ENCODE measurements at places on chromosomes 5 and 9. TPM values are rescaled to one million over a fixed set of nuclear protein-coding genes. Genes with fewer than 3 reads are reported as not detected.

GRCh38 chr9:100449420-100449819 is 22.5 kb downstream of the MSANTD3 start:
- H3K4me3 ChIP-seq, result no peak overlapping the region
- H3K4me1 ChIP-seq, result peaks cover 6% of the 10 kb centered on the region
- no peak for DNase-seq

The LVRN gene
- not detected for total RNA-seq

- no peak overlapping the region for H3K27ac ChIP-seq
- DNase-seq, result no peak
- no peaks in the 10 kb centered on the region for H3K36me3 ChIP-seq
- H3K27me3 ChIP-seq, result no peaks in the 10 kb centered on the region
- H3K4me3 ChIP-seq, result no peak overlapping the region
- no peaks in the 10 kb centered on the region for H3K4me1 ChIP-seq
Observed at GRCh38 chr5:98301547-98301946, 471.9 kb upstream of the RGMB start.

GRCh38 chr9:23314247-23314646 is 511.8 kb downstream of the ELAVL2 start:
- H3K4me3 ChIP-seq, result no peak overlapping the region
- no peak overlapping the region for H3K27ac ChIP-seq
- H3K27me3 ChIP-seq, result no peaks in the 10 kb centered on the region

DNA sequence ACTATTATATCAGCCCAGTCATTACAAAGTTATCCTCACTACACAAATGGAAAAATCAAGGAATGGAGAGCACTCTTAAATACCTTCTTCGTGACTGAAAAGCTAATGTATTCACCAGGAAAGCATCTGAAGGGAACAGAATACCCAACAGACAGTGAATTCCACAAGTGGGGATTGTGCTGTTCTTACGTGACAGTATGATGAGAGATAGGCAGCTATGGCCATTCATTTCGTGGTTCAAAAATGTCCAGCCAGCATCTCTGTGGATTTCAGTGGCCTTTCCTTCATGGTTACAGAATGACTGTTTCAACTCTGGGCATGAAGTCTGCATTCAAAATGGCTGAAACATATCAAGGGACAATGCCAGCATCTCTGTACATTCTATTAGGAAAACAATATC is 323.8 kb downstream of the PRELID2 start:
- H3K27me3 ChIP-seq, result no peaks in the 10 kb centered on the region
- H3K27ac ChIP-seq, result no peak overlapping the region
- DNase-seq, result no peak
- H3K4me1 ChIP-seq, result no peaks in the 10 kb centered on the region

The FRMD3 gene
- 1.2 TPM for total RNA-seq

DNA sequence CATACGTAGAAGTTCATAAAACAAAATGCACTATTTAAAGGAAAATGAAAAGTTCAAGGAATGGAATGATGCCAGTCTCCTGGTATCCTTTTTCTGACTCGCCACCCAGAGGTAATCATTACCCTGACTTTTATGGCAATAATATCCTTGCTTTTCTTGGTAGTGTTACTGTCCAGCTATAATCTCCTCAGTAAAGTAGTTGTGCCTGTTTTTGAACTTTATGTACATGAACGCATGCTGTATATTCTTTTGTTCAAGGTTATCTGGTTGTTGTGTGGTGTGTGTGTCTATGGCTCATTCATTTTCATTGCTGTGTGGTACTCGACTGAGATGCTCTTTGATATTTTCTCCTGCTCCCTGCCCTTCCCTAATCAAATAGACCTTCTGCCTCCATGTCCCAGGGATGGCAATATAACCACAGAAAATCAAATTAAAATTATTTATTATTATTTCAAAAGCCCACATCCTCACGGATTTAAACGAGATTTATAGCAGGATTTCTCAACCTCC is 29.2 kb upstream of the FBP1 start:
- H3K4me1 ChIP-seq, result peaks cover 9% of the 10 kb centered on the region
- H3K36me3 ChIP-seq, result no peaks in the 10 kb centered on the region
- no peak overlapping the region for H3K4me3 ChIP-seq

Measured in activated naive CD8-positive, alpha-beta T cell treated with anti-CD3 and anti-CD28 coated beads, Interleukin-2, amount 10 ng/mL, durations not matched to agents 7 days and 5 days (primary cell).